Activated CD4-positive, alpha-beta T cell treated with anti-CD3 and anti-CD28 coated beads, Interleukin-2, amount 10 ng/mL, durations not matched to agents 7 days and 5 days (primary cell): ENCODE measurements at places on chromosomes 7 and 10. TPM values are rescaled to one million over a fixed set of nuclear protein-coding genes. Genes with fewer than 3 reads are reported as not detected.

SEMA3E gene
- not detected for total RNA-seq

DNA sequence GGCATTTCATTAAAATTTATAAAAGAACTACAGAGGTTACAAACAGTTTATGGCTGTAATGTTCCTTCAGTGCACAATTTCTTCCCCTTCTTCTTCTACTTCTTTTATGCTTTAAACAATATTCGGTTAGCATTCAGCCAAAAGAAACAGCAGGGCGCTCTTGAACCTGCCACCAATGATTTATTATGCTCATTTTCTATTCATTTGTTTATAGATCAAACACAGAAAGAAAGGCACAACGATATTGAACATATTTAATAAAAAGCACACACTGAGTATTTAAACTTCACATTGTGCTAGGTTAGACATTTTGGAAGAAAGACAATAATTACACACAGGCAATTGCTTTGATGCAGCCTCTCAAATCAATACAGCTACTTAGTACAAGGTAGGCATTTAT lies 1025.8 kb upstream of the LRRN3 start:
- H3K36me3 ChIP-seq: no peaks in the 10 kb centered on the region
- no peak overlapping the region for H3K4me3 ChIP-seq
- H3K4me1 ChIP-seq: no peaks in the 10 kb centered on the region
- no peaks in the 10 kb centered on the region for H3K27me3 ChIP-seq
- no peak for DNase-seq

DNA sequence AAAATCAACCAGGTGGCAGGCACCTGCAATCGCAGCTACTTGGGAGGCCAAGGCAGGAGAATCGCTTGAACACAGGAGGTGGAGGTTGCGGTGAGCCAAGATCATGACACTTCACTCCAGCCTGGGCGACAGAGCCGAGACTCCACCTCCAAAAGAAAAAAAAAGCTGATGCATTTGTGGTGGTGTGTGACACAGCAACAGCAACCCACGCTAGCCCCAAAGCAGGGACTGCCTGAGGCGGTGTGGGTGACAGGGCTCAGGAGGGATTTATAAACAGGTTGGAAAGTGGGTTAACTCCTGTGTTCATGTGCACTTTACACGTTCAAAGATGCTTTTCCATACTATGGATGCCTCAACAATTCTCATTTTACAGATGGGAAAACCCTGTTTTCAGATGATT lies 395.9 kb upstream of the PODXL start:
- no peak overlapping the region for H3K27ac ChIP-seq
- peaks cover 3% of the 10 kb centered on the region for H3K27me3 ChIP-seq
- H3K36me3 ChIP-seq: no peaks in the 10 kb centered on the region
- H3K4me3 ChIP-seq: no peak overlapping the region

- H3K27me3 ChIP-seq: no peaks in the 10 kb centered on the region
- H3K36me3 ChIP-seq: peaks cover 54% of the 10 kb centered on the region
- DNase-seq: no peak
- H3K4me3 ChIP-seq: no peak overlapping the region
- no peak overlapping the region for H3K27ac ChIP-seq
Measured at GRCh38 chr10:119348516-119349240, 141.3 kb downstream of the GRK5 start.

P4HA1 gene
- 31.4 TPM for total RNA-seq

GRCh38 chr7:24025765-24026164 lies 258.2 kb upstream of the NPY start:
- H3K4me3 ChIP-seq: no peak overlapping the region
- H3K27me3 ChIP-seq: no peaks in the 10 kb centered on the region
- no peak for DNase-seq
- no peaks in the 10 kb centered on the region for H3K36me3 ChIP-seq
- no peaks in the 10 kb centered on the region for H3K4me1 ChIP-seq

GRCh38 chr10:110681023-110681681 lies 37.0 kb downstream of the RBM20 start:
- no peak overlapping the region for H3K4me3 ChIP-seq
- no peaks in the 10 kb centered on the region for H3K36me3 ChIP-seq
- H3K27ac ChIP-seq: no peak overlapping the region
- peaks cover 6% of the 10 kb centered on the region for H3K27me3 ChIP-seq
- no peaks in the 10 kb centered on the region for H3K4me1 ChIP-seq

FAM237B gene
- not detected for total RNA-seq

GRCh38 chr7:157522189-157522588 lies 185.4 kb downstream of the DNAJB6 start:
- no peak overlapping the region for H3K4me3 ChIP-seq
- no peak for DNase-seq
- no peaks in the 10 kb centered on the region for H3K4me1 ChIP-seq
- no peaks in the 10 kb centered on the region for H3K36me3 ChIP-seq
- H3K27ac ChIP-seq: no peak overlapping the region
- H3K27me3 ChIP-seq: peaks cover 13% of the 10 kb centered on the region

TFEC gene
- total RNA-seq: not detected

DNA sequence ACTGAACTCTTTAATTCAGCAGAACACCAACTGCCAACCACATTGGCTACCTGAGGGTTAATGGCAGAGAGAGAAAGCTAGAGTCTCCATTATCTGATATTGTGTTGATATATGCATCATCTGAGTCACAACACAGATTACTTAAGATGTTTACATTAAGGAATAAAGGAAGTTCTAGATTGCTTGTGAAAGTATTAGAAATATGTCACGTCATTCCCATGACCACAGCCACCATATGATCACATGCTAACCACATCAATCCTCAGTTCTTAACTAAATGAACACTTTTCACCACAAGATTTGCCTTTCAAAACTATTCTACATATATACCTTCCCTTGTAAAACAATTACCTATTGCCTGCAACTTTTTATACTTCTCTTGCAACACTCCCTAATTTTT lies 337.9 kb downstream of the FGFR2 start:
- no peak for DNase-seq
- H3K4me1 ChIP-seq: no peaks in the 10 kb centered on the region
- no peaks in the 10 kb centered on the region for H3K36me3 ChIP-seq

DNA sequence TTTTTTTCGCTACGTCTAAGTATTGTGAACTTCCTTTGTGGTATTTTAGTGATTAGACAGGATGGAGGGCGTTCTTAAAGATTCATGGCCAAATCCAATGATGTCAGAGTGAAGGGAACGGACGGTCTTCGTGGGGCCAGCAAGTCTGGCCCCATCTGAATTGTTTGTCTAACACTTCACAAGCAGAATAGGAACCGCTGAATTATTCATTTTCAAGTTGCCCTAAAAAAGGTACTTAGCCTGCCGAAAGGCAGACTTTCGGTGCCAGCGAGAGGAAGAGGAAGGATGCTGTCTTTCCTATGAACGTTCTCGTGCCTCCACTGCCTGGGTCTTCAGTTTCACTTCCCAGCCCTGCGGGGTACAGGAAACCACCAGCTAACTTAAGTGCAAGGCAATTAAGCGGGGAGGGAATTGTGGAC lies 145.7 kb upstream of the SH2B2 start:
- H3K4me3 ChIP-seq: peak overlapping the region; percentile 57
- H3K27ac ChIP-seq: peak overlapping the region; percentile 55
- peak; percentile 20 for DNase-seq
- H3K27me3 ChIP-seq: no peaks in the 10 kb centered on the region
- H3K4me1 ChIP-seq: peaks cover 13% of the 10 kb centered on the region
- no peaks in the 10 kb centered on the region for H3K36me3 ChIP-seq

DNA sequence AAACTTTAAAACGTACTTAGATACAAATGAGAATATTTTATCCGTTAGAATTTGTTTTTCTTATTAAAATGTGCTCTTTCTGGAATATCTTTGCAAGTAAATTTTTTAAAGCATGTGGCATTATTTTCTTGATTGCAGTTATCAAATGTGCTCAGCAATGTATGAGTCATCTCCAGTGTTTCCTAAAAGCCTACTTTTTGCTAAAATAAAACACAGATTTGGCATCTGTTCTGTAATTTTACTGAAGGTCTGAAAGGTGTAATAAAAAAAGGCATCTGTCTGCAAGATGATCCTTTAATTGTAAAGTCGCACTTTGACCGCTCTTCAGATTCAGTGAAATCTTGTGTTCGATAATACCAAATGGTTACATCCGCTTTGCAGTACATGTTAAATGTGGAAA lies 3.4 kb downstream of the GNAT3 start:
- no peaks in the 10 kb centered on the region for H3K36me3 ChIP-seq
- peaks cover 5% of the 10 kb centered on the region for H3K27me3 ChIP-seq
- no peak for DNase-seq

GRCh38 chr10:122374859-122375678 lies 561 bp downstream of the PLEKHA1 start:
- H3K4me3 ChIP-seq: peak overlapping the region; percentile 87
- peak; percentile 53 for DNase-seq

DNA sequence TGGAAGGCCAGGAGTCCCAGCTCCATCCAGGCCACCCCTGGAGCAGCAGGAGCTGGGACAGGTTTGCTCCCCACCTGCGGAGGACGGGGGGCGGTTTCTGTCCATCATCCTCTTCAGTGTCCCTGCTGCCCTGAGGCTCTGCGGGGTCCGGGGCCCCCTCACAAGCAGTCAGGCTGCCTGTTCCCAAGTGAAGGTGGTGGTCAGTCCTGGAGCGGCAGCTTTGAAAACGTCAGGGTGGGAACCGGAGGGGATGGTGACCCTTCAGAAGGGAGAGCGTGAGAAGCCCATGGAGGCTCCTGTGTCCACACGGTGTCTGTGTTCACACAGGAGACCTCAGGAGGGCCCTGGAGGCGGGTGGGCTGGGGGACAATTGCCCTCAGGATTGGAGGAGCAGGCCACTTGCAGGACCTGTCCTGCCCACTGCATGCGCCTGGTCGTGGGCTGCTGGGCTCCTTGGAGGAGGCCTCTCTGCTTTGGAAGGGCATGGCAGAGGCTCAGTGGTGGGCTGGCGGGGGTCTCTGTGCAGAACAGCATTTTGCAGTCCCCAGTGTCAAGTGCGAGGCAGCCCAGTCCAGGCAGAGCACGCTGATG lies 49.3 kb upstream of the INPP5A start:
- DNase-seq: no peak
- H3K27ac ChIP-seq: no peak overlapping the region
- no peaks in the 10 kb centered on the region for H3K27me3 ChIP-seq
- no peak overlapping the region for H3K4me3 ChIP-seq
- H3K36me3 ChIP-seq: no peaks in the 10 kb centered on the region

DNA sequence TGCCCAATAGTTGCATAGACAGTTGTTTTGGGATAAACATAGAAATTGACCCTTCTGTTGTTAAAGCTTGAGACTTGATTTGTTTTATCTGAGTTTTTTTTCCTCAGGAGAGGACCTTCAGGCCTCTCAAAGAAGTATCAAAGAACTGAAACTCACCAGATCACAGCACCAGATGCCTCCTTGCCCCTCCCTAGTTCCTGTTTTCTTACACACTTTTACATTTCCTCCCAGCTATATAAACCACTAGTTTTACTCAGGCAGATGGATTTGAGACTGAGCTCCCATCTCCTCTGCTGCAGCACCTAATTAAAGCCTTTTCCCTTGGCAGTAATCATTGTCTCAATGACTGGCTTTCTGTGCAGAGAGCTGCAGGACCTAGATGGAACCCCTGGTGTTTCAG lies 150.6 kb upstream of the NRG3 start:
- H3K4me3 ChIP-seq: peak overlapping the region; percentile 2
- peak; percentile 6 for DNase-seq
- H3K27ac ChIP-seq: peak overlapping the region; percentile 85
- H3K36me3 ChIP-seq: no peaks in the 10 kb centered on the region

GRCh38 chr10:129888784-129889616 lies 75.1 kb downstream of the EBF3 start:
- H3K36me3 ChIP-seq: no peaks in the 10 kb centered on the region
- DNase-seq: peak; percentile 39
- no peak overlapping the region for H3K27ac ChIP-seq

DNA sequence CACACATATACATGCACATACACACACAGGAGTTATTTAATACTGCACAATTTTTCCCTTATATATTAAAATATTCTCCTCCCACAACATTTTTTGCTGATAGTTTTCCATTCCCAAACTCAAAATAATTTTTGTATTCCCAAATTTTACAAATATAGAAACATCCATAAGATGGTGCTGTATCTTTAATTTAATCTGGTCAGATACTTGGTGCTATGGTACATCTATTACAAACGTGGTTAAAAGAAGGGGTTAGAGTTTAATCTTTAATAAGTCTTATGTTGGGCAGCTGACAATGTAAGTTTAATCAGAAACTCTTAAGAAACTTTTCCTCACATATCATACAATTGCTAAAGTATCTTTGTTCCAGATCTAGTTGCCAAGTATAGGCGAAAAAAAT lies 10.2 kb upstream of the CADPS2 start:
- no peaks in the 10 kb centered on the region for H3K27me3 ChIP-seq
- no peak for DNase-seq
- no peak overlapping the region for H3K4me3 ChIP-seq
- no peaks in the 10 kb centered on the region for H3K36me3 ChIP-seq

DNA sequence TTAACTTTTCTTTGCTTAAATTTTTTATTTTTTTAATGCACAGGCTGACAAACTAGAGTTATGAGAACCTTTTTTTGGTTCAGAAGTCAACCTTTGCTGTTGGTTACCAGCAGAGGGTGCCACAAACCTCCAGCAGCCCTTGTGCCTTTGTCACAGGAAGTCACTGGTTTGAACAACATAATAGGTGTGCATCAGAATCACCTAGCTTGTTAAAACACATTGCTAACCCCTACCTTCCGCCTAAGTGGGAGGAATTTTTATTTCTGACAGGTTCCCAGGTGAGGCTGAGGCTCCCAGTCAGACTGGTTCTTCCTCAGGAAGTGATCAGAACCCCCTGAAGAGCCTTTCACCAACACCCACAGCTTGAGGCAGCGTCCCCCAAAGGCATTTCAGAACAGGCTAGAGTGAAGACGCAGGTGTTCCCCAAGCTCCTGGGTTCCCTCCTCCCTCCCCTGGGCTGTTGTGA lies 22.6 kb upstream of the VDAC2 start:
- peak; percentile 83 for DNase-seq
- H3K4me3 ChIP-seq: no peak overlapping the region
- no peaks in the 10 kb centered on the region for H3K36me3 ChIP-seq
- no peaks in the 10 kb centered on the region for H3K27me3 ChIP-seq

GBX1 gene
- total RNA-seq: not detected

LZTS2 gene
- total RNA-seq: 18.8 TPM

ANKRD30A gene
- not detected for total RNA-seq

DNA sequence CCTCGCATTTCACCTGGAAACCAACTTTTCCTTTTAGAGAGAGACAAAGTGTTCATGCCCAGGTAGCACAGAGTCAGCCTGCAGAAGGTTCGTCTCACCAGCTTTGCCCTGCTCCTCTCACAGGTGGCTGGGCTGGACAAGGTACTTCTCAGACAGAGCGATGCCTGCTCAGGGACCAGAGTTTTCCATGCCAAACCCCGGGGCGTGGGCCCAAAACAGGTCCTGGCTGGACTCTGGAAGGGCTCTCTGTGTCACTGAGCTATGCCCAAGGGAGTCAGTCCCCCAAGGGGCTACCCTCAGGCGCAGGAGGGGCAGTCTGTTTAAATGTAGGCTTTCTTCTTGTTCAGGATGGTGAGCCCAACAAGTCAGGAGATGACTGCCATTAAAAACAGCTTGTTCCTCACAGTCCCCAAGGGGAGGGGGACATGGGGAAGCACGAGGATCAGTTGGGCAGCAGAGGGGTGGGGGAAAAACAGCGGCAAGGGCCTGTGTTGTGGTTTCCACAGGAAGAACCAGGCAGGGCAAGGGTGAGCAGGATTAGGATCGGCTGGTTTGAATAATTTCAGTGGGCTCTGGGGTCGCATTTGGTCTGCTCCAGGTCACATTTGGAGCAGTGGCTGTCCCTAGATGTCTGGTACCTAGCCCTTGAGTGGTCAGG lies 55.5 kb upstream of the FIGNL1 start:
- no peaks in the 10 kb centered on the region for H3K36me3 ChIP-seq
- H3K27me3 ChIP-seq: peaks cover 3% of the 10 kb centered on the region
- H3K27ac ChIP-seq: no peak overlapping the region
- H3K4me3 ChIP-seq: no peak overlapping the region

ARPC1B gene
- total RNA-seq: 399 TPM

GRCh38 chr10:86017841-86018734 lies 348.5 kb downstream of the GRID1 start:
- no peak overlapping the region for H3K4me3 ChIP-seq
- H3K27ac ChIP-seq: no peak overlapping the region
- no peaks in the 10 kb centered on the region for H3K4me1 ChIP-seq
- H3K27me3 ChIP-seq: peaks cover 3% of the 10 kb centered on the region
- DNase-seq: no peak
- H3K36me3 ChIP-seq: no peaks in the 10 kb centered on the region
